KG1 (cell line): ENCODE measurements at places on chromosomes 12 and 14.

GRCh38 chr12:129973236-129973961, 69.6 kb upstream of the TMEM132D start:
- no peak for DNase-seq

GRCh38 chr12:52433501-52434080, 580 bp downstream of the KRT75 start:
- DNase-seq = no peak

GRCh38 chr14:32073537-32074189, 3.4 kb upstream of the ARHGAP5 start:
- DNase-seq = peak; percentile 48

DNA sequence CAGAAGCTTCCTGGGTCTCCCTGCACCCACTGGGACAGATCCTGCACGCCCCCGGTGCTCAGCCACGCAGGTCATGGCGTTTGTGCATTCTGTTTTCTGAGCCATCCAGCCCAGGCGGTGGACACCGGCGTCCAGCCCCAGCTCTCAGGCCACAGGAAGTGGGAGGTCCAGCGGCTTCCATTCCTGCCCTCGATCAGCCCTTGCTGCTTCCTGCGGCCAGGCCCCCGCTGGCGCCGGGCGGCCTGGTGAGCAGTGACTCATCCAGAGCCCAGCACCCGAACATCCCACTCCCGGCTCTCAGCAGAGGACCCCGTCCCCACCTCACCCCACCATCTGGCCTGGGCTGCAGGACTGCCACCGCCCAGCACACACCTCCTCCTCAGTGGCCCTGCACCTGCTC, 18.0 kb upstream of the NUDT14 start:
- no peak for DNase-seq

- DNase-seq = no peak
Measured at GRCh38 chr14:40983604-40984003, 623.1 kb upstream of the LRFN5 start.

DNA sequence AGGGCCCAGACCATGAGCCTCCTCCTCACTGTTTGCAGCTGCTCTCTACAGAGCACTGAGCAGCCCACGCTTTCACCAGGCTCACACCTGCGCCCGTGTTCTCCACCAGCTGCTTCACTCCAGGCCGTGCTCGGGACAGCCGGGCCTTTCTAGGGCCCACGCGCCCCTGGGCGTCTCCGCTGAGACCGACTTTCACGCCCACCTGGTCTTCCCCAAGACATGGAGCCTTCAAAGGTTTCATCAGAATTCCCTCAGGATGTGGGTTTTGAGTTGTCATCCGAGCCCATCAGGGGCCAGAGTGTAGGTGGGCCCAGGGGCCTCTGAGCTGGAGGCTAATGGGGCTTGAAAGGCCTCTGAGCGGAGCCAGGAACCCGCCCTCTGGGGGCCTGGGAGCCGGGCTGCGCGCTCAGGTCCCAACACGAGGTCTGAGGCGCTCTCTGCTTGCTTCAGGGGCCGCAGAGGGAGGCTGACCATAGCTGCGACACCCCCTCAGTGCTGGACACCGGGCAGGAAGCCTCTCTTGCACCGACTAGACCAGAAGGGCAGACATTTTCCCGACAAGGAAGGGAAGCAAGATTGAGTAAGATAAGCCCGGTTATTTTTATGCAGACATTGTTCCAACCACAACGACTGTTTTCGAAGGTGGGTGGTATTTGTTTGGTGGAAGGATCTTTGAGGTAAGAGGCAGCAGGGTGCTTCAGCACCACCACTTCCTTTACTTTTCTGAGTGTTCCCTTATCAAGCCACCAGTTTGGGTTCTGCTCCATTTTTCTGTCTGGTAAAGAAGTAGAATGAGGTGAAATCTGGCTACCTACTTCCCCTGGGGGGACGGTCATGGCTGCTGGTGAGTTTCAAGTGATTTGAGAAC, 125.0 kb upstream of the FUT8 start:
- peak; percentile 65 for DNase-seq

DNA sequence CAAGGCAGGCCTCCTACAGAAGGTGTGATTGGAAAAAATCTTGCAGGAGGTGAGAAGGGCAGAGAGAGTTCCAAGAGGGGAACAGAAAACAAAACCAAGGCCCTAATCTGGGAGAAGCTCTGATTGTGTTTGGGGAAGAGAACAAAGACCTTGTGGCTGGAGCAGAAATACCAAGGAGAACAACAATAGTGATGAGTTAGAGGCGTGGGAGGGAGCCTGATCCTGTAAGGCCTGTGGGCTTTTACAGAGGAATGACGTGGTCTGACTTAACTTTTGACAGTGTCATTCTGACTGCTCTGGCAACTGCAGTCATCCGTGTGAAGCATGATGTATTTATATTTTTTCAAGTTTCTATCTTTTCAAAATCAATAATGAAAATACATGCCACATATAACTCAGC, 200.6 kb downstream of the ANO4 start:
- no peak for DNase-seq

DNA sequence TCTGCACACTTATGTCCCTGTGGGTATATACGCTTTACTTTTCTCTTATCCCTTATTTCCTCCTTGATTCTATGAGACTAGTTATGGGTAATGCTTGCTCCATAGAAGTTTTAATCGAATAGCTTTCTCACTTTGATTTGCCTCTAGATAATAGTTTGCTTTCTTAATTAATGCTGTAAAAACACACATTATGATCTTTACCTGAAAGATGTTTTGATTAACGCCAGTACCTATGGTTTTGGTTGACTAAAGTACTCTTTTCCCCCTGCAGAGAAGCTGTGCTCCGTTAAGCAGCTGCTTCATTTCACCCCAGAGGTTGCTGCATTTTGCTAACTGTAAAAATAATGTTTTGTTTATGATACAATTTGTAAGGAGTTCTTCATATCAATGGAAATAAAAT, 362.3 kb downstream of the FLRT2 start:
- DNase-seq = no peak

DNA sequence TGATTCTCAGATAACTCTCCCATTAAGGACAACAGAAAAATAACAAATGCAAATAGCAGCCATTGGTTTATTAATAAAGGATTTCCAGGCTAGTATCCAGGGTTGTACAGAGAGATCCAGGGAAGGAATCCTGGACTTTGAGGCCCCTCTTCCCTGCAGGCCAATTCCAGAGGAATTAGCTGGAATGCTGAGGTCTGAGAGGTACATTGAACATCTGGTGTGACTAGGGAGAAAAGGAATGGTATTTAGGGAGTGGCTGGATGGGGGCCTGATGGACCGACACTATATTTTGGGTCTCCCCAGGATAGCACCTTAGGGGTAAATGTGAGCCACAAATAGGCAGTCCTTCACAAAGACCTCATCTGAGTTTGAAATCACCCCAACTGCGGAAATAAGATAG, 924.5 kb downstream of the AACS start:
- DNase-seq = no peak

DNA sequence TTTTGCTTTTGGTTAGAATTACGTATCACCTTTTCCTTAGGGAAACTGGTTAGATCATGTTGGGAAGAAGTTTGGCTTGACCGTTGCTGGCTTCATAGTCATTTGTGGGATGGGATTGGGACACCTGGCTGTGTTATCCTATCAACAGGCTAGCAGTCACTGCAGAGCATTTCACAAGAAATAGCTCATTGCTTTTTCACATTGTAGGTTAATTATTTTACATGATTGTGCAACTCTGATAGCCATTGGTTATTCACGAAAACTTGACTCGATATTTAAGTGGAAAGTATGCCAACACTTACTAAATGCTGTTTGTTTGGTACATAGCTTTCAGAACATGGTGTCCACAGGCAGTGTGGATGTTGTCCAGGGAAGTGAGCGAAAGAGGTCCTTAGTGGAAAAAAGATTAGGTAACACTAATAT, 89.4 kb downstream of the NKX2-1 start:
- DNase-seq = no peak

GRCh38 chr14:58815161-58815701, 177.5 kb downstream of the DACT1 start:
- DNase-seq = no peak

DNA sequence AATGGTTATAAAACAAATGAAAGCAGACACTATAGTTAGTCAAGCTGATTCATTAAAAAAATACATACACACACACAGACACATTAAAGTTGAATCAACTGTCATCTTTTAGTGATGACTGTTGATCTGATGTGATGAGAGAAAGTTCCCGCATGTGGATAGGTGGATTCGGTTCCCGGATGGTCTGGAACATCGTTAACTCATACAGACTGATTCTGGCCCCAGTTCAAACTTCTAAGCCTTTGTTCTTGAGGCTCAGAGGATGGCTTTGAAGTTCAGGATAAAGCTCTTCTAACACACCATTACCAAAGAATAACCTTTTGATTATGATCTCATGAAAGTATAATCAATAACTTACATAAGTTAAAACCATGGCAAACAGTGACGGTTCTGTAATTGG, 27.5 kb downstream of the WIF1 start:
- no peak for DNase-seq

GRCh38 chr14:105154476-105154871, 14.1 kb downstream of the JAG2 start:
- no peak for DNase-seq

GRCh38 chr14:105700622-105701288, 174.4 kb downstream of the TMEM121 start:
- DNase-seq = no peak

- no peak for DNase-seq
Measured at GRCh38 chr12:109202770-109203169, 86.4 kb downstream of the ACACB start.

DNA sequence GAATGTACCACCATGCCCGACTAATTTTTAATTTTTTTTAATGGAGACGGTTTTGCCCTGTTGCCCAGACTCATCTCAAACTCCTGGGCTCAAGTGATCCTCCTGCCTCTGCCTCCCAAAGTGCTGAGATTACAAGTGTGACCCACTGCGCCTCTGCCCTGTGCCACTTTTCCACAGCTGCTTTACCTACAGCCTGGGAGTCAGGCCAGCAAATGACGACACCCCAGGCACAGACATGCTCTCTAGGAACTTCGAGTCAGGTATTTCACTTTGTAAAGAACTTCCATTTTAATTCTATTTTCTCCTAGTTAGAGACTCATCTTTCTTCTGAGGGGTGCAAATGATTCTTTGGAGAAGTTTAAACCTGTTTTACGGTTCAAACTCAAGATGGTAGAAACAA, 89.0 kb downstream of the ETV6 start:
- no peak for DNase-seq

DNA sequence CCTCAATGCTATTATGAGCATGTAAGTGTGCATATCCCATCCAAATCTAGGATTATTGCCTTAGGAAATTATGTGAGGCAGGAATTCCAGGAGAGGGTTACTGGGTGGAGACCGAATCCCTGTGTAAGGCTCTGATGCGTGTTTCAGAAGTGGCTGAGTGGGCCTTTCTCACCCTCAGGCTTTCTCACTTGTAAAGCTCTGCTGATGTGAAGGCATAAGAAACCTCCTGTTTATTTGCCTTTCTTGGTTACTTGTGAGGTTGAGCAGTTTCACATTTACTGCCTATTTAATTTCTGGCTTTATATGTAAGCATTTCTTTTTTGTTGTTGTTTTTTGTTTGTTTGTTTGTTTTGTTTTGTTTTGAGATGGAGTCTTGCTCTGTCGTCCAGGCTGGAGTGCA, 11.0 kb downstream of the IL31 start:
- no peak for DNase-seq

- DNase-seq = no peak
Measured at GRCh38 chr14:70871863-70872677, 35.2 kb upstream of the PCNX1 start.

DNA sequence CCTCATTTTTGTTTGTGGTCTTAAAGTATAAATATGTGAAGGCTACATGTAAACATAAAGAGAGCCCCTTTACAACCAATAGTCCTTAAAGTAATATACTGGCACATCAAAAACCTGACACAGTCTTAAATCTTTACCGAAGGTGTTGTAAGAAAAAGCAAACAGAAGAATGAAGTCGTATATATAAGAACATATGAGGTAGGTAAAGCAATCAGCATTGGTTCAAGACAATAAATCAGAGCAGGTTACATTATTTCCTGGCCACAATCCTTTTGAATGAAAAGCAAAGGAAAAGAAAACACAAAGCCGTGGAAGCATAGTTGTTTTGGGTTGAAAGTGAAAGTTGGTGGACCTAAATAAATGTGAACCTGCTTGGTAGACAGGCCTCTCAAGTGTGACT, 183.7 kb upstream of the STXBP6 start:
- no peak for DNase-seq

- no peak for DNase-seq
Measured at GRCh38 chr12:76618031-76618430, 58.5 kb upstream of the OSBPL8 start.

GRCh38 chr12:9943240-9943639, 11.1 kb upstream of the CLEC2A start:
- no peak for DNase-seq

DNA sequence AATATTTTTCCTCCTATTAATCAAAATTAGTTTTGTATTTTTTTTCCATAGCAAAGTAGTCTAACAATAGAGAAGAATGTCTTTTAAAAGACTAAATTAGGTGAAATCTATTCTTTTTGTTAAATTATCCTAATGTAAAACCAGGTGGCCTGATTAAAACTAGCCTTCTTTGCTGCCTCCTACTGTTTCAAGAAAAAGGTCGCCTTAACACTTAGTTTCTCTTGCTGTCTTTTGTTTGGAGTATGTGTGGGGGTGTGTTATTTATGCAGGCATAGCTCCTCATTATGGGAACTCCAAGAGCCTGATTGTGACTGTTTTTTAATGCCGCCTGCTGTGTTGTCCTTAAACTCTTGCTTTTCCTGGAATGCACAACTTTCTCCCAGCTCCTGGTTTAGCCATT, 855.3 kb downstream of the DIO2 start:
- no peak for DNase-seq

DNA sequence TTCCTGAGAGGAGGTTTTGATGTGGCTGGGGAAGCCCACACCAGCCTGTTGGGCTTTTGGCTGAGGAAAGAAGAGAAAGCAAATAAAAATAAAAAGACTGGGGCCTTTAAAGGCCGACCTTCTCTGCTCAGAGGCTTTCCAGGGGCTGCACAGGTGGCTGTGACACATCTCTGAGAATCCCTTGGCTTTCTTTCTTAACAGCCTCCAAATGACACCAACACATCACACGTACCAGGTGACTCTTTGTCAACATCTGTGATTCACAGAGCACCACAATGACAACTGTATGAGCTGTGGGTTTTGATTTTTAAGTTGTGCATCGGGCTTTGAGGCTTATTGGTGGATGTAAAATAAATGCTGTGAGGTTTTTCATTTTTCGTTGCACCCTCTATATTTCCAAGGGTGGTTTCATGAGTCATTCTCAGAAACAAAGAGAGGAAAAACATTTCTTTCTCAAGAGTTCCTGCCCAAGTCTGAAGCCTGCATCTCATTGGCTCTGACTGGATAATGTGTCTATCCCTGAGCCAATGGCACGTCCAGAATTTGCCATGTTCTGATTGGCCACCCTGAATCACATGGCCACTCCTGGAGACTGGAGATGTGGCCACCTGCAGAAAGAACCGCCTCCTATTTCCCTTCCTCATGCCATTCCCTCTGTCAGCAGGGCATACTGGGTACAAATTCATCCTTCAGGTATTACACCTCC, 349.0 kb downstream of the GLT1D1 start:
- no peak for DNase-seq
